ENCODE measurements at places on chromosomes 6 and 20.

DNA sequence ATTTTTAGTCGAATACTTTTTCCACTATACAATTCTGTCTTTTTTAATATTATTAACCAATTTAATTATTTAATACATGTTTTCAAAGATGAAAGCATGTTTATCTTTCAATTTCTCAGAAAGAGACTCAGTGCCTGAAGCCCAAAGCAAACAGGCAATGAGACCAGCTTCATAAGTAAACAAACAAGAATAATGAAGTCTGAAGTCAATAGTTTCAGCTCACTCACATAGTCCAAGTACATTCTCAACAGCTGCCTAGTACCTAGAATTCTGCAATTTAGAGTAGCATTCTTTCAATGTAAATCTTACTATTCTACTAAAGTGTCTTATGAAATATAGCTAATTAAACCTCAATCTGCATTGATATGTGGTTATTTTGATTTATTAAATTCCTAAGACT lies 626.5 kb upstream of the NRSN1 start:
- no peak for DNase-seq
- H3K27me3 ChIP-seq: no peaks in the 10 kb centered on the region
- no peaks in the 10 kb centered on the region for H3K4me1 ChIP-seq
- H3K4me3 ChIP-seq: no peak overlapping the region
- no peak overlapping the region for H3K27ac ChIP-seq

DNA sequence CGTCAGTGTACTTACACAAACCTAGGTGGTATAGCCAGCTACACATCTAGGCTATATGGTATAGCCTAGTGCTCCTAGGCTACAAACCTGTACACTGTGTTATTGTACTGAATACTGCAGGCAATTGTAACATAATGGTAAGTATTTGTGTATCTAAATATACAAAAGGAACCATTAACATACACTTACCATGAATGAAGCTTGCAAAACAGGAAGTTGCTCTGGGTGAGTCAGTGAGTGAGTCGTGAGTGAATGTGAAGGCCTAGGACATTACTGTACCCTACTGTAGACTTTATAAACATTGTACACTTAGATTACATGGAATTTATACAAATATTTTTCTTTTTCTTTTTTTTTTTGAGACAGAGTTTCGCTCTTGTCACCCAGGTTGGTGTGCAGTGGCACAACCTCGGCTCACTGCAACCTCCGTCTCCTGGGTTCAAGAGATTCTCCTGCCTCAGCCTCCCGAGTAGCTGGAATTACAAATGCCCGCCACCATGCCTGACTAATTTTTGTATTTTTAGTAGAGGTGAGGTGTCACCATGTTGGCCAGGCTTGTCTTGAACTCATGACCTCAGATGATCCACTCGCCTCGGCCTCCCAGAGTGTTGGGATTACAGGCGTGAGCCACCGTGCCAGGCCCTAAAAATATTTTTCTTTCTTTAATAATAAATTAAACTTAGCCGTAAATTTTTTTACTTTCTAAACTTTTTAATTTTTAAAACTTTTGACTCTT lies 15.4 kb upstream of the KIAA1755 start:
- H3K27me3 ChIP-seq: no peaks in the 10 kb centered on the region
- peaks cover 45% of the 10 kb centered on the region for H3K4me1 ChIP-seq
- no peaks in the 10 kb centered on the region for H3K36me3 ChIP-seq
- H3K4me3 ChIP-seq: no peak overlapping the region
- H3K27ac ChIP-seq: peak overlapping the region; percentile 87

DNA sequence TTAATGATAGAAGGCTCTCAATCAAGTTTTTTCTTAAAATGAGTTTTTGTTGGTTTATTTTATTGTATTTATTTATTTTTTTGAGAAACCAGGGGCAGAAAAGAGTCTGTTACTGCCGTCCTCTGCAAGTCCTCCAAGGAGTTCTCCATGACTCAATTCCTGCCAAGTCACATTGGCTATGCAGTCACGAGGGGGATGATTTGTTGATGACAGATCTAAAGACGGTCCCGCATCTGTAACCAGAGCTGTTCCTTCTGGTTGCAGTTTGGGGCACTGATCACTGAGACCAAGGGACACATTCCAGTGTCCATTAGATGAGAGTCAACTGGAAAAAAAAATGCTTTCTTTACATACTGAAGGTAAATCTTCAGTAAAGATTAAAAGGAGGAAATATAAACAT lies 13.9 kb upstream of the TSHZ2 start:
- no peaks in the 10 kb centered on the region for H3K36me3 ChIP-seq
- no peak for DNase-seq
- H3K27me3 ChIP-seq: no peaks in the 10 kb centered on the region
- no peaks in the 10 kb centered on the region for H3K4me1 ChIP-seq
- no peak overlapping the region for H3K4me3 ChIP-seq

DNA sequence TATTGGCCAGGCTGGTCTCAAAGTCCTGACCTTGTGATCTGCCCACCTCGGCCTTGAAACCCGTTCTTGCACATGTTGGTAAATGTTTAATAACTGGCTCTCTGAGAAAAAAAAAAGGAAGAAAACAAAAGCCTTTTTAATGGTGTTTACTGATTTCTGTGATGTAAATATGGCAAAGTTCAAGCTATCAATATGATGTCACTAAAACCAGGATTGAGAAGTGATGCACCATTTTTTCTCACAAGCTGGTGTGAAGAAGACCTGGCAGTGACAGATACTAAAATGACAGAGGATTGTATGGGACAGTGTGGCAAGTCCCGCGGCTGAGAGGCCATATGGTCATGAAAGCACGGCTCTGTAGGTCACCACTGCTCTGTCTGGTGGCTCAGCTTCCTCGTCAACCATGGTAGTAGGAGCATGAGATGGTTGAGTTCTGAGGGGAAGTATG lies 196.3 kb upstream of the SUPT3H start:
- peaks cover 6% of the 10 kb centered on the region for H3K4me1 ChIP-seq
- H3K4me3 ChIP-seq: no peak overlapping the region
- no peak for DNase-seq

DNA sequence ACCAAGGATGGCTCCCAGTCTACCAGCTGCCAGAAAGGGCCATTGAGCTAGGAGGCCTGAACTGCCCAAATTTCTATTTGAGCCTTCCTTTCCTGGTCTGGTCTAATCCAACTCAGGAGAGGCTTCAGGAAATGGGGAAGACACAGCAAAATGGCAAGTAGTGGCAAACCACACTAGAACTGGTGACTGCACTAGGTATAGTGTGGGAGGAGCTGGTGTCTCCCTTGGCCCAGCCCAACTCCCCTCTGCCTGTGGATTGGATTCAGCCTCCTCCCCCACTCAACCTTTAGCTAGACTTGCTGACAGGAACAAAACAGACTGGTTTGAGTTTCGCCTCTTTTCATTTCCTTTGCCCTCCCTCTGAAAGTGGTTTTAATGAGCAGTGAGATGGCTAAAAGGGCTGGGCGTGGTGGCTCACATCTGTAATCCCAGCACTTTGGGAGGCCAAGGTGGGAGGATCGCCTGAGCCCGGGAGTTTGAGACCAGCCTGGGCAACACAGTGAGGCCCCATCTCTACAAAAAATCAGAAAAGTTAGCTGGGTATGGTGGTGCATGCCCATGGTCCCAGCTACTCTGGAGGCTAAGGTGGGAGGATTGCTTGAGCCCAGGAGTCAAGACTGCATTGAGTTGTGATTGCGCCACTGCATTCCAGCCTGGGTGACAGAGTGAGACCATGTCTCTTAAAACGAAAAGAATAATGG lies 17.5 kb downstream of the MRPS18A start:
- H3K27ac ChIP-seq: peak overlapping the region; percentile 47
- H3K36me3 ChIP-seq: peaks cover 14% of the 10 kb centered on the region
- no peak for DNase-seq
- no peaks in the 10 kb centered on the region for H3K27me3 ChIP-seq
- no peak overlapping the region for H3K4me3 ChIP-seq
- H3K4me1 ChIP-seq: peaks cover 24% of the 10 kb centered on the region

- no peak for DNase-seq
- no peaks in the 10 kb centered on the region for H3K4me1 ChIP-seq
Measured at GRCh38 chr6:105921781-105922180, 164.4 kb upstream of the PRDM1 start.

DNA sequence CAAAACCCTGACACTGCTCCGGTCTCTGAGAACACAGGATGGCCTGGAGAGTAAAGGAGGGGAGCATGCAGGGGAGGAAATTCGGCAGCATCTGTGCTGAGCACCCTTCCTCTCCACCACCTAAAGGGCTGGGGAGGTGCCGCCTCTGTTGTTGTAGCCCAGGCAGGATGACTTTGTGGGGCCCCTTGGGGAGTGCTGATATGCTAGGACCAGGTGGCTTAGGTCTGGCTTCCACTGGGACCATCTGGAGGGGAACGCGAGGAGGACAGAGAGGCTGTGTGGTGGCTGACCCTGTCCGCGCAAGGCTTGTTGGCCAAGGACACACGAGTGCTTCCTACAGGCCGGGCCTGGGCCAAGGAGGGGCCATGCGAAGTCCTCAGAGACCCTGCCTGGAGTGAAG lies 9.9 kb upstream of the RPS6KA2 start:
- H3K27me3 ChIP-seq: no peaks in the 10 kb centered on the region
- DNase-seq: no peak
- no peaks in the 10 kb centered on the region for H3K36me3 ChIP-seq
- no peak overlapping the region for H3K4me3 ChIP-seq

- H3K4me1 ChIP-seq: peaks cover 23% of the 10 kb centered on the region
- no peaks in the 10 kb centered on the region for H3K36me3 ChIP-seq
- no peaks in the 10 kb centered on the region for H3K27me3 ChIP-seq
- DNase-seq: no peak
- H3K4me3 ChIP-seq: no peak overlapping the region
Measured at GRCh38 chr6:151627689-151628444, 134.1 kb downstream of the CCDC170 start.

GRCh38 chr6:5053864-5054244 lies 31.3 kb upstream of the PPP1R3G start:
- no peak for DNase-seq
- H3K27ac ChIP-seq: no peak overlapping the region
- H3K36me3 ChIP-seq: no peaks in the 10 kb centered on the region
- H3K4me1 ChIP-seq: peaks cover 2% of the 10 kb centered on the region
- H3K4me3 ChIP-seq: no peak overlapping the region

DNA sequence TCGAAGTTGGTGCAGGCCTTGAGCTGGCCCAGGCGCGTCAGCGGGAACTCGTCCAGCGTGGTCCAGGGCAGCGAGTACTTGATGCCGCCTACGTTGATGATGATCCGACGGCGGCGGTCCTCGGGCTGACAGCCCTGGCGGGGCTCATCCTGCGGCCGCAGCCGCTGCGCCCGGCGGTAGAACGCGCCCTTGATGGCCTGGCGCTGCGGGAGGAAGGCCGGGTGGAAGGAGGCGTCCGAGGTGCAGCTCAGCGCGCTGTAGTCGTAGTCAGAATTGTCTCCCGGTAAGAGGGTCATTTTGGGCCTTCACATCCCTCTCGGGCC lies 12.9 kb downstream of the KCNG1 start:
- no peaks in the 10 kb centered on the region for H3K4me1 ChIP-seq
- H3K36me3 ChIP-seq: peaks cover 26% of the 10 kb centered on the region
- no peak overlapping the region for H3K4me3 ChIP-seq

- H3K27me3 ChIP-seq: peaks cover 47% of the 10 kb centered on the region
- H3K27ac ChIP-seq: no peak within 1 kb of the TSS
- DNase-seq: no peak
- no peaks in the 10 kb centered on the region for H3K36me3 ChIP-seq
- H3K4me3 ChIP-seq: peak within 1 kb of the TSS; percentile 43
Measured at GRCh38 chr6:11043961-11044711, at the start of gene ELOVL2. Gene ELOVL2 (minus strand): TSS chr6:11044305. CDS start chr6:11044230, 75 bp downstream.

DNA sequence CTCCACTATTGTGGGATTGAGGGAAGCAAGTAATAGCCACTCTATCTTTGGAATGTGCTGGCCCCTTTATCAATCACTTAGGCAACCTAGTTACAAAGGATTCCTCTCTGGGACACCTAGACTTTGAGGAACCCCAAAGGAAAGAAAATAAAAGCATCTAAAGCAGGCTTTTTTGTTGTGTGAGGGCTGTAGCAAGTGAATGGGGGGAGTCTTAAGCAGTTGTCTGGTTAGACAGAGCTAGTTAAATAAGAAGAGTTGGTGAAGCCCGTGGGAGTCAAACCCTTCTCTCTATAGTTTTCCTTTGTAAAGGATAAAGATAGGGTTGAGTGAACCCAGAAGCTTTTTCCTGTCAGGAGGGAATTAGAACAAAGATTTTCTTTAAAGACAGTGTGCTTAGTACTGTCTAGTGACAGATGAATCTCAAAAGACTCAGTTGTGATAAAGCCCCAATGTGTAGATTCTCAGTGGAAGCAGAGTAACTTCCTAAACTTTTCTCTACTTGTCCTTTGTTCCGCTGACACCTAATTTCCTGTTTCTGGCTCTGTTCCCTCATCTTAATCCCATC lies 63.3 kb downstream of the HDGFL1 start:
- H3K4me1 ChIP-seq: no peaks in the 10 kb centered on the region
- no peaks in the 10 kb centered on the region for H3K36me3 ChIP-seq
- DNase-seq: no peak

DNA sequence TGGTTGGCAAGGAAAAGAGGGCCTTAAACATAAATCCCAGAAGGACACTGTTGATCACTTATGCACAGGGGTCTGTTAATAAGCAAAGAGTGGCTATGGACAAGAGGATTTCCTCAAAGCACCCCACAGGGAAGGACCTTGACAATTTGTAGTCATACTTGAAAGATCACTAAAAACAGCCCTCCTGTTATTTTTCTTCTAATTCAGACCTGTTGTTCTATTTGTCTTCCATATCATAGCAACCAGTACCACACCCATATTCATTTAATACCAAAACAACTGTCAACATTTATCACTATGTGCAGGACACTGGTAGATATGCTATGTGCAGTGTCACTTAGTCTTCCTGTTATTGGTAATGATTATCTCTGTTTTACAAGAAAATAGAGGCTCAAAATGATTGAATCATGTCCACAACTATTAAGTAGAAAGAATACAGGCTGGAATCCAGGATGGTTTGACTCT lies 3.2 kb upstream of the DYNLRB1 start:
- H3K27ac ChIP-seq: no peak overlapping the region
- H3K4me3 ChIP-seq: no peak overlapping the region
- H3K4me1 ChIP-seq: peaks cover 10% of the 10 kb centered on the region
- H3K36me3 ChIP-seq: peaks cover 39% of the 10 kb centered on the region
- DNase-seq: no peak
- H3K27me3 ChIP-seq: no peaks in the 10 kb centered on the region

DNA sequence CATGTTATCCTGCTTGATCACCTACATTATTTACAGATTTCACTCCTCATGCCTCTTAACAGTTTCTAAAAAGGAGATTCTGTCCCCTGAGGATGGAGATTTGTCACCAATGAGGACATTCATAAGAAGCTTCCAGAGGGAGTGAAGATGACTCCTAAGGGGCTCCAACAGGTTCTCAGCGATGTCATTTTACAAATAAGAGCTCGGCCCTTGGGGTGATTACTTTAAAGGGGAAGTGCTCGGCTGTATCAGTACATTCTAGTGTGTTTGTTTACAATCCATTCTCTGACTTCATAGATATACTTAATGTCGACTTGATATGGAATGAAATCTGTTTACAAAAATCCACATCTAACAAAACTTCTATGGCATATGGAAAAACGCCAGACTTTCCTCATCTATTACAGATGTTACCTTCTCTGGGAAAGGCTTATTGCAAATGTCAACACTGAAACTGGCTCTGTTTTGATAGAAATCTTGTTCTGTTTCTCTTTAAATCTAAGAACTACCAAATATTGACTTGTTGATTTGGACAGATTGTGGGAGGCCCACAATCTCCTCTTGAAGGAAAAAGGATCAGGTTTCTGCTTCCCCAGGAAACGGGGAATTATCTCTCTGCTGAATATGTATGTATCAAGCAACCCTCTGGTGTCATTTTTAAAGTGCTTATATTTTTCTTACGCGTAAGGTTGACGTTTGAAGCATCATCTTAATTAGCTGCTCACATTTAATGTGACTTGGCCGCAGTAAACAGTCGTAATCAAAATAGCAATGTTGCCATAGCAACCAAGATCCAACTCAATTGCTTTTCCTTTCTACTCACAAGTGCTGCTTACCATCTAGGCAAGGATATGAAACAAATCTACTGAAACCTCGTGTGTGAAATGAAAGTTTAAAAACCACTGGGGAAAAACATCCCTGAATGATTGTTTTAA lies 95.7 kb downstream of the SHLD1 start:
- no peak overlapping the region for H3K27ac ChIP-seq
- H3K4me3 ChIP-seq: no peak overlapping the region
- no peaks in the 10 kb centered on the region for H3K36me3 ChIP-seq
- H3K27me3 ChIP-seq: no peaks in the 10 kb centered on the region

All from RWPE2 (cell line).